ENCODE measurements at places on chromosomes 7 and 10. TPM values are rescaled to one million over a fixed set of nuclear protein-coding genes. Genes with fewer than 3 reads are reported as not detected.

The CYTH3 gene
- 22.7 TPM for total RNA-seq

The HOXA6 gene
- 0.09 TPM for total RNA-seq

The TMEM26 gene
- 2.5 TPM for total RNA-seq

The ANKRD61 gene
- not detected for total RNA-seq

The SPDYE5 gene
- not detected for total RNA-seq

The BPGM gene
- 28.7 TPM for total RNA-seq

The EEPD1 gene
- total RNA-seq: 13.0 TPM

The UPK3B gene
- 0.32 TPM for total RNA-seq

The C10orf71 gene
- not detected for total RNA-seq

The LEP gene
- total RNA-seq: not detected

The SAMD9 gene
- total RNA-seq: 15.6 TPM

The HMX3 gene
- total RNA-seq: 0.16 TPM

The GIMAP1 gene
- 0.09 TPM for total RNA-seq

The TNPO3 gene
- 60.0 TPM for total RNA-seq
